ENCODE measurements at places on chromosomes 13 and 19.

- no peak for DNase-seq
Observed at GRCh38 chr13:101988140-101988539, 413.7 kb downstream of the FGF14 start.

DNA sequence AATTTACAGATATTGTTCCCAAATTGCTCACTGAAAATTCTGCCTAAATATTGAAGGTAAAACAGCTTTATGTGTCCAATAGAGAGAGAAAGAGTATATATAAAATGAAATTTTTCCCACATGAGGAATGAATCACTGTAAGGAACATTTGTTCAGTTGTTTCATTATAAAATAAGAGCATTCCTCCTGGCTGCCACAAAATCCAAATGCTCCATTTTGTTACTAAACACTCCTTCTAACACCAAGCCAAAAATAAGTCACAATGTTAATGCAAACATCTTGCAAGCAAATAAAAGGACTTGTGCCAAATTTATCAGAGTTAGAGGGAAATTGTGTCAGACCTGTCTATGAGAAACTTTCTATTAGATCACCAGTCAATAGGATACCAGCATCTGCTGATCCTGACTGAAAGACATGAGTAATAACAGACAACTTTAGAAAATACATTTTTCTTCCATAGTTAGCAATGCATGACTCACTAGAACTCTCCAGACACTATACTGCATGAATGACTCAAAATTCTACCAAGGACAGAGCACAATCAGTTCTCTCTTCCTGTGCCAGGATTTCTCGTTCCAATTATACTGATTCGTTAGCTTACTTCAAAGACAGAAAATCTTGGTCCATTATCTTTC, 83.5 kb upstream of the FNDC3A start:
- peak; percentile 69 for DNase-seq

GRCh38 chr13:79512950-79513349, 32.0 kb downstream of the NDFIP2 start:
- no peak for DNase-seq

DNA sequence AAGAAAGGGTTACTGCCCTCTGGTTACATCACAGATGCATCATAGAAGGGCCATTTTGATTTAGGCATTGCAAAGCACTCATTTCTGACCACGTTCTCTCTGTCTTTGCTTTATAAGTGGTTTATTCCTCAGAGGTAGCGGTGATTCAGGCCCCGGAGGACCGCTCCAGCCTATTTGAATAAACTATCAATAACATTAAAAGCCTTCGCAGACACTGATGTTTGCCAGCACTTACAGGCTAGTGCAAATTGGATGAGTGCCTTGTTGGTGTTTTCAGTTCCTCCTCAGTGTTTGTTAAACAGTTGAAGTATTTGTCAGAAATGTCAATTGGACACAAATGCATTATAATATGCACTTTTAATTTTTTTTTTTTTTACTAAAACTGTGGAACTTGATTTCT, 120.2 kb downstream of the RXFP2 start:
- no peak for DNase-seq

GRCh38 chr13:76331943-76332712, 554.1 kb downstream of the KCTD12 start:
- DNase-seq, result no peak

DNA sequence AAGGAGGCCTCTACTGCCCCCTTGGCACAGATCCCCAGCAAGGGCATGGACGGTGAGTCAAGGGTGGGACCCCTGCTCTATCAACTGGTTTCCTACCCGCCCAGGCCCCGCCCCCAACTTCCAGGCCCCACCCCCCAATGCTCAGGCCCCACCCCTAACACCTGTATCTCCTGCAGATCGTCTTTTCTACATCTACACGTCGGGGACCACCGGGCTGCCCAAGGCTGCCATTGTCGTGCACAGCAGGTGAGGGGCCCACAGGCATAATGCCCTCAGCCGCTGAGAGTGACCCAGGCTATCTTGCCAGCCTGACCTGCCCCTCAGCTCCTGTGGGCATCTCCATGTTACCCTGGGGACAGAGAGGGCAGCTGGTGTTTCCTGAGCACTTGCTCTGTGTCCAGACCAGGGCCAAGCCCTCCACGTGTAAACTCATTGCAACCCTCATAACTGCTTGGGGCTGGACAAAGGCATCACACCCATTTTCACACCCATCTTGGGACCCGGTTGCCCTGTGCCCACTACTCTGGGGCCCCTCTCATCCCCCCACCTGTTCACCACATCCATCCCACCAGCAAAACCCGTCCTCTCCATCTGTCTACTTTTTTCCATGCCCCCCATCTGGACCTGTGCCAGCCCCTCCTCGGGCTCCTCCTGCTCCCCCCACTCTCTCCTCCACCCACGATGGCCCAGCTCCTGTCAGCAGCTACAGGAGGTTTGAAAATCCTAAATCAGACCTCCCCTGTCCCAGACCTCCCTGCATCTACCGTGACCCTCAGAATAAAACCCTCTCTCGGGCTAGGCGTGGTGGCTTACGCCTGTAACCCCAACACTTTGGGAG, 17.2 kb downstream of the SLC27A1 start:
- DNase-seq, result no peak

DNA sequence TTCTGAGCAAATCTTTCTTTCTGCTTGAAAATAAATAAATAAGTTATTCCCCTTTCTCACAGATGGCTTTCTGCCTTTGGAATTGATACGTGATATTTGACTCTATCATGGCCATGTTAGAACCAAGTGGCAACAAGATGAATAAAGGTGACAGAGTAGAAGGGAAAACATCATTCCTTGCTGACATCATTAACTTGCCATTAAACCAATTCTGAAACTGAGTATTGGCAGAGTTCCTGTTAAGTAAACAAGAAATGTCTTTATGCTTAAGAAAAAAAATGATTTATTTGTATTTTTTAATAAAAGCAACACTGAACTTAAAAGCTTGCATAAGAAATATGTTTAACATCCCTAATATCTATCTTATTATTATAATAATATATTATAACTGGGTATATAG, 828.1 kb downstream of the PCDH9 start:
- DNase-seq, result no peak

GRCh38 chr19:53906211-53907192, 2.6 kb upstream of the CACNG7 start:
- DNase-seq, result no peak

- DNase-seq, result no peak
Observed at GRCh38 chr13:110290153-110290552, 16.8 kb downstream of the COL4A1 start.

GRCh38 chr19:5006821-5007220, 37.9 kb downstream of the KDM4B start:
- DNase-seq, result no peak

DNA sequence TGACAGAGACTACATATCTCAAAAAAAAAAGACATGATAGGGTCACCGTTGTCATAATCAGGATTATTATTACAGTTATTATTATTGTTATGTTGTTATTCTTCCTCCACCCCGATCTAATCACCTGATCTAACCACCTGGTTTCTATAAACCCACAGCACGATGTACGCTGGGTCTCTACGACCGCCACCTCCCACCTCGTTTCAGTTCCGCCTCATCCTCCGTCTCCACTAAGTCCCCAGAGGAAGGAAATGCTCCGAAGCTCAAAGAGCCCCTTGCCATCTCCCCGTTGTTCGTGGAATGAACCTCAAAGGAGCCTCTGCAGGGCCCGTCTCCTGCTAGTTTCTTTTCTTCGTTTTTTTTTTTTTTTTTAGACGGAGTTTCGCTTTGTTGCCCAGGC, 15.9 kb upstream of the MEIS3 start:
- DNase-seq, result no peak

DNA sequence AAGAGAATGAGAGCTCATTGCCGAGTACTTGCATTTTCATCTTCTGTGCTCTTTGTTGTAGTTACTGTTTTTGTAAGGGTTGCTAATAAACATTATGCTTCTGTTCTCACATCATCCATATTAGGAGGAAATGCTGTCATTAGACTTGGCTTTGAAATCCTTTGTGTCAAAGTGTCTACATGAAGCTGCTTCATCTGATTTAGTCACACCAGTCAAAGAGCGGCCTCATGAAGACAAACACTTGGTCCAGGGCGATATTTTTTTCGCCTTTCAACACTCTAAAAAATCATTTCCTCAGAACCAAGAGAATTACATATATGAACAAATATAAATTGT, 105.0 kb downstream of the SPRY2 start:
- DNase-seq, result no peak

DNA sequence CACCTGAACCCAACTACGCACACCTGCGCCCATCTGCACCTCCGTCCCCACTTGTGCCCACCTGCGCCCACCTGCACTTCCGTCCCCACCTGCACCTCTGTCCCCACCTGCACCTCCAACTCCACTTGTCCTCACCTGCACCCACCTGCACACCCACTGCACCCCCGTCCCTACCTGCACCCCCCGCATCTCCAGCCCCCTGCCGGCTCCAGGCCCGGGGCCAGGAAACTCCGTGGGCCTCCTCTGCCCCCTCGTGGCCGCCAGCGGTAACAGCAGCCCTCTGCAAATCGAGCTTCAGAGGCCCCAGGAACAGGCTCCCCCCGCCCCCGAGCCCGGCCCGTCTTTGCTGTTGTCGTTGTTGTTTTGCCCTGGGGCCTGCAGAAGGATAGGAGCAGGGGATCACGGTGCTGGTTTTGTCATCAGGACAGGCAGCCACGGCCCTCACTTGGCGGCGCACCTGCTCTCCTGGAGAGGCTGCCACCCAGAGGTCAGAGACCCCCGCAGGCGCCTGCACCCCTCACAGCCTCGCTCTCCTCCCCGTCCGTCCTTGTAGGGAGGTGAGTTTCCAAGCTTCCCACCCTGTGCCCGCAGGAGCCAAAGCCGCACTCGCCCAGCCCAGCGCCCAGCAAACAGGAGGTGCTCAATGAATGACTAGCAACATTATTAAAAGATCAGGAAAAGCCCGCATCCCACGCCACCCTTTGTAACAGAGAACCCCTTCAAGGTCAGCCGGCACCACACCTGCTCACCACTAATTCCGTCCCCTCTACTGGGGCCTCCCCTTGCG, 65.4 kb downstream of the GNG7 start:
- DNase-seq, result no peak

DNA sequence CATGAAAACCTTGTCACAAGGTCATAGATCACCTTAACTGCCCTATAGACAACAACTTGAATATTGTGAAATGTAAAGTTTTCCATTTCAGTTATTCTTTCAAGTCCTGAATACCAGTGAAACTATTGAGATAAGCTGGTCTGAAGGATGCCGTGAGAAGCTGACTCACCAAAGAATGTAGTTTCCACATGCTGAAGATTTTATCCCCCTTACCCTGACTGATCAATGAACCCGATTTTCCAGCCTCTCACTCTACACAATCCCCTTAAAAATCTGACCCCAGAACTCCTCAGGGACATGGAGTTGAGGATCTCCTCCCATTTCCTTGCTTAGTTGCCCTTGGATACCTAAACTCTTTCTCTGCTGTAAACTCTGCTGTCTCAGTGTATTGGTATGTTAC, 67.5 kb downstream of the POSTN start:
- DNase-seq, result no peak

- DNase-seq, result no peak
Observed at GRCh38 chr19:35777961-35778360, 2.6 kb downstream of the ARHGAP33 start.

DNA sequence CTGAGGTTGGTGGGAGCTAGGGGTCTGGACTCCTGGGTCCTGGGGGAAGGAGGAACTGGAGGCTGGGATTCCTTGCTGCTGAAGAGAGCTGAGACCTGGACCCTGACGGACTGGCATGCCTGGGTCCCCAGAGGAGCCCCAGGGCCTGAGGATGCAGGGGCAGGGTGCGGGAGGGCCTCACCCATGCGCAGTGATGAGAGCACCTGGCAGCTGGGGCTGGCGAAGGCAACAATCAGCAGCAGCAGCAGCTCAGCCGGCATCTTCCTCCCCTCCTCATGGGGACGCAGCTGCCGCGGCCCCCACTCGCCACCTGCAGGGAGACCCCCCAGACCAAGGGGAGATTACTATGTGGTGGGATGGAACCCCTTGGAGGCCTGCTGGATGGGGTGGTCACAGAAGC, 4.5 kb downstream of the GRIK5 start:
- DNase-seq, result no peak

DNA sequence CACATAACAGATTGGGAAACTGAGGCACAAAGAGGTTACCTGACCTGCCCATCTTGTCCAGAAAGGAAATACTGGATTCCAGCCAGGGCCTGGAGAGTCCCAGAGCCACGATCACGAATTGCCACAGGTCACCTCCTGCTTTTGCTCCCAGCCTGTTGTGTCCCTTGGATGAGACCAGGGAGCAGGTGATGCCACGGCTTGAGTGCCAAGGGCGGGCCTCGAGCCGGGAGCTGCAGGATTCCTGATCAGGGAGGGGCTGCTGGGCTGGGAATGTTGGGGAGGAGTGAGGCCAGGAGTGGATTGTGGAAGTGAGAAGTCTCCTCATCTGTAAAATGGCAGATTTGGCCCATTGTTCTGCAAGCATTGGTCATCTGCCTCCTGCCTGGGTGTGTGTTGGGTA, 29.4 kb downstream of the DNM2 start:
- no peak for DNase-seq

DNA sequence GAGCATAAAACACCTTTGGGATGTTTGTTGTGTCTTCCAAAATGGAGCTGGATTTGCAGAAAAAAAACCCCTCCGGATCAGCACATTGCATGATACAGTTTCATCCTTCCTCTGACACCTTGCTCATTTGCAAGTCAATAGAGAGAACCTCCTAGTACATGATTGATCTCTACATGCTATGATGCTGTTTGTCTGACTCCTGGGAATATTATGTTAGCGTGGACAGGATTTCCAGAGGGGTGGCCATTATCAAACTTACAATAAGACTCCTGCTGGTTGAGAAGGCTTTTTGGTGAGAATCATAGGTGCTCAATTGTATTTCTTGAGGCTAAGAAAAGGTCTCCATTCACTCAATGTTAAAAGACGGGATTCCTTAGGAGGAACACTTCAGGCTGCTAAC, 75.9 kb upstream of the SCEL start:
- DNase-seq, result no peak

GRCh38 chr19:37941782-37942515, 34.9 kb downstream of the SIPA1L3 start:
- DNase-seq, result peak; percentile 83

- DNase-seq, result no peak
Observed at GRCh38 chr13:100515410-100515800, 73.2 kb downstream of the GGACT start.

GRCh38 chr13:100824366-100824765, 149.8 kb upstream of the TMTC4 start:
- DNase-seq, result no peak

GRCh38 chr13:62910541-62911060, 1495.0 kb upstream of the PCDH20 start:
- DNase-seq, result no peak

DNA sequence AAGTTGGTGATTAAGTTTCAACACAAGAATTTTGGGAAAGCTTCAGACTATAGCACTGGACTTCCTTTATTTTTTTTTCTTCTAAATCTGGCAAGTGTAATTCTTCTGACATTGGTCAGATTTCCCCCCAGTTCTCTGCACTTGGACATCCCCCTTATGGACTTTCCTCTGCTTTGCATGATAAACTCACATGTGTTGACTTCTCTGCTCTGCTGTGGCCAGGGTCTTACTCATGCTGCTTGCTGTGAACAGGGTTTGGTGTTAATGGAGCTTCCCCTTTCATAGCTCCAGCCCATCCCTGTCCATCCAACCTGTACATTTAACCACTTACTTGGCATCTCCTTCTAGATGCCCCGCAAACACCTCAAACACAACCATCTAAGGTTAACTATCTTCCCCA, 70.5 kb upstream of the SPATA13 start:
- no peak for DNase-seq

GRCh38 chr13:46468570-46469463, 81.8 kb upstream of the RUBCNL start:
- no peak for DNase-seq
